ENCODE measurements at places on chromosomes 7 and 10.

GRCh38 chr7:138304071-138304320 is 156.1 kb upstream of the TRIM24 start:
- no peak for DNase-seq

GRCh38 chr7:42931447-42931833 is 534 bp downstream of the PSMA2 start:
- DNase-seq = no peak

- DNase-seq = no peak
Observed at GRCh38 chr10:91017198-91017597, 96.3 kb upstream of the ANKRD1 start.

- peak; percentile 67 for DNase-seq
Observed at GRCh38 chr10:84177541-84178141, 4.0 kb downstream of the GPR15LG start.

DNA sequence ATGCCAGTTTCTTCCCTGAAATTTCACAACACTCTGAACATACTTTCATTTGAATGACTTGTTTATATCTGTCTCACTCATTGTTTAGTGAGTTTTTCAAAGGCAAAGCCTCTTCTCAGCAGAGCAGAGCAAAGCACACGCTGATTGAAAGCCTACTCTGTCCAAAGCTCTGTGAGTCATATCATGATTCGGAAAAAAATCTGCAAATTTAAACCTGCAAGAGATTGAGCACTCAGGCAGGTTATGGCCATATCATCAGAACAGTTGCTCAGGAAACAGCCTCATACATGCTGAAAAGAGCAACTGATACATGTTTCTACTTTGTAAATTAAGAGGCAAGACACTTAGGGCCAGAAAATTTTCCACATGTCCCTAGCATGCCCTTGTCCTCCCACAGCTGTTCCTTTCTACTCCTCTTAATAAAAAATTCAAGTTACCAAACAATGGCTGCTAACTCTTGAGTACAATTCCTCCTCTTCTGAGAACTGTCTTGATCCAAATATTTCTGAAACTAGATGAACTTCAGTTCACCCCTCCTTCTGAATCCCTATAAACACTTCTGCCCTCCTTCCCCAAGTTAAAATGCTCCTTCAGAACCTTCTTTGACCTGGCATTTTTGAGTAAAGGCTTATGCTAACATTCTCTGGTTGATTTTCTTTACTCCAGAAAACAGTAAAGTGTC is 140.6 kb upstream of the HPS1 start:
- DNase-seq = no peak

GRCh38 chr7:116955801-116956476 is 2.6 kb downstream of the ST7 start:
- DNase-seq = no peak

GRCh38 chr7:69953136-69954067 is 355.1 kb downstream of the AUTS2 start:
- no peak for DNase-seq

DNA sequence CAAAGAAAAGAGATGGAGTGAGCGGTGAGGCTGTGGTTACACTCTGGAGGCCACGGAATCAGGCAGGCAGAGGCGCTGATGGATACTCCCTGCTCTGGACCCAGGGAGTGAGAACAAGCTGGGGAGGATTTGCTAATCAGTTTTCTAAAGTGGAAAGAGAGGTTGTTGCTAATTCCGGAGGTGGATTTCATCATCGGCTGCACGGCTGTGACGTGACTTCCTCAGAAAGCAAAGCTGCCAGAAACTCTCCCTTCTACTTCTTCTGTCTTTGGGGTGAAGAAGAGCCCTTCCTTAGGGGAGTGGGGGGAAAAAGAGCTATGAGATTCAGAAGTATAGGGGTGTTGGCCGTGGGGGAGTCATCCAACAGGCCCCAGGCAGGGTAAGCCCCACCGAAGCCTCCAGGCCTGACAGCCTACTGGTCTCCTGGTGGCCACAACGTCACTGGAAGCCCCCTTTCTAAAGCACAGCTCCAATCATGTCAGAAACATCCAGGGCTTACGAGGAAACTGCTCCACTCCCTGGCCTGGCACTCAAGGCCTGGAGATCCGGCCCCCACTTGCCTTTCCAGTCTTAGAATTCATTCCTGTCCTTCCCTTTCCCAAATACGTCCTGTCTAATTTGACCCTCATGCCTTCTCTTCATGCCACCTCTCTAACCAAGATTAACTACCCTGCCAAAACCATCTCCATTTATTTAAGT is 114.5 kb downstream of the HIP1 start:
- peak; percentile 56 for DNase-seq

- DNase-seq = no peak
Observed at GRCh38 chr10:112115781-112116385, 67.7 kb downstream of the GPAM start.

DNA sequence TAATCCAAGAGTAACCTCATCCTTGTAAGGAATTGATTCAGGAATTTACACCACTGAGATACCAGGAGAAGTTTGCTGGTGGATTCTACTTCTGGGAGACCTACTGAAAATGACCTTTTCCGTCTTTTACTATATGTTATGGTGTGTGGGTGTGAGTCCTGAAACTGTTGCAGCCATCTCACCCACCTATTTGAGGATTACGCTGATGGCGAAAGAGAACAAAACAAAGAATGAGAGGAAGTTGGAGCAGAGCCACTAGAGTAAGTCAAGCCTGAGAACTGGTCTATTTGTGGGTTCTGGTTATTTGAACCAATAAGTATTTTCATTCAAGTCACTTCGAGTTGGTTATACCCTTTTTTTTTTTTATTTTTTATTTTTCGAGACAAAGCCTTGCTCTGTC is 12.7 kb upstream of the ABCC2 start:
- DNase-seq = no peak

- no peak for DNase-seq
Observed at GRCh38 chr10:95474228-95475002, 86.8 kb downstream of the SORBS1 start.
